Liver (tissue), 10 donors: ENCODE measurements at places on chromosomes 4 and X. TPM values are rescaled to one million over a fixed set of nuclear protein-coding genes. Genes with fewer than 3 reads are reported as not detected.

The JAKMIP1 gene
- 0.50 TPM for total RNA-seq

The F8A3 gene
- 5.4 TPM for total RNA-seq

DNA sequence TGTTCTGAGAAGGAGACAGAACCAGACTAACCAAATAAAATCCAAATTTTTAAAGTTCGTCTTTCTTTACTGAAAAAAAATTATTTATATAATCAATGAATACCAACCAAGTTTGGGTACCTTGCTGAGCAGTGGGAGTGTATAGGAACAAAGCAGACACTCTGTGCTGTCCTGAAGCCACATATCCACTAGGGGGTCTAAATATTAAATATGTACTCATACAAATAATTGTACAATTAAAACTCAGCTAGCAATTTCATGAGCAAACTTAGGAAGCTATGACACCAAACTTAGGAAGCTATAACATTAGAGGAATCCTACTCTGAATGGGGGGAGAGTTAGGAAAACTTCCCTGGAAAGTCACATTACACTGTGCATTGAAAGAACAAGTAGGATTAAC lies 582.0 kb upstream of the EPHA5 start:
- H3K27ac ChIP-seq, result no peak overlapping the region
- no peak for DNase-seq
- H3K4me1 ChIP-seq, result no peaks in the 10 kb centered on the region
- H3K36me3 ChIP-seq, result no peaks in the 10 kb centered on the region

GRCh38 chr4:3065551-3065950 lies 8.8 kb downstream of the HTT-AS start:
- H3K27me3 ChIP-seq, result no peaks in the 10 kb centered on the region
- H3K36me3 ChIP-seq, result no peaks in the 10 kb centered on the region
- no peak overlapping the region for H3K4me3 ChIP-seq

- no peaks in the 10 kb centered on the region for H3K4me1 ChIP-seq
- no peak overlapping the region for H3K4me3 ChIP-seq
- no peak for DNase-seq
- no peak overlapping the region for H3K27ac ChIP-seq
These were observed 47.8 kb downstream of the TMA16 start for GRCh38 chr4:163542275-163542674.

The SERPINA7 gene
- total RNA-seq, result 325 TPM

DNA sequence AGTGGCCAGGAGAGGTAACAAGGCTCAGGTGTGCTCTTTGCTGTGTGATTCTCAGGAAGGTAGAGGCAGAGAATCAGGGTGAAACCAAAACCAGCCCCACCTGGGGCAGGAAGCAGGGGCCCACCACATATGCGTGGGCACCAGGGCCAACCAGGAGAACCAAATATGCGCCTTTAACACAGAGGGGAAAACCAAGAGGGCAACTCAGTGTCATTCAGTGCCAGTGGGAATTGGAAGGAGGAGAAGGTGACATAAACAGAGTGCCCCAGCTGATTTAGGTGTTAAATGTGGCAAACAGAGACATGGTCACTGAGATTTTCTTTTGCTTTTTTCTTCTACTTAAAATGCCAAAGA lies 106.8 kb upstream of the MAMLD1 start:
- no peaks in the 10 kb centered on the region for H3K27me3 ChIP-seq
- no peak overlapping the region for H3K4me3 ChIP-seq
- no peaks in the 10 kb centered on the region for H3K4me1 ChIP-seq
- no peak overlapping the region for H3K27ac ChIP-seq
- DNase-seq, result no peak

GRCh38 chrX:153832728-153833127 lies 2.4 kb upstream of the PDZD4 start:
- H3K36me3 ChIP-seq, result no peaks in the 10 kb centered on the region
- no peak overlapping the region for H3K4me3 ChIP-seq
- H3K27me3 ChIP-seq, result peaks cover 4% of the 10 kb centered on the region

- H3K4me3 ChIP-seq, result no peak overlapping the region
- no peaks in the 10 kb centered on the region for H3K4me1 ChIP-seq
- DNase-seq, result no peak
- no peaks in the 10 kb centered on the region for H3K27me3 ChIP-seq
These were observed 187.9 kb downstream of the KDR start for GRCh38 chr4:54937501-54937900.

GRCh38 chr4:73730867-73731266 lies 9.5 kb upstream of the CXCL8 start:
- H3K36me3 ChIP-seq, result no peaks in the 10 kb centered on the region
- H3K27me3 ChIP-seq, result no peaks in the 10 kb centered on the region
- no peak for DNase-seq
- H3K27ac ChIP-seq, result peak overlapping the region; percentile 42

DNA sequence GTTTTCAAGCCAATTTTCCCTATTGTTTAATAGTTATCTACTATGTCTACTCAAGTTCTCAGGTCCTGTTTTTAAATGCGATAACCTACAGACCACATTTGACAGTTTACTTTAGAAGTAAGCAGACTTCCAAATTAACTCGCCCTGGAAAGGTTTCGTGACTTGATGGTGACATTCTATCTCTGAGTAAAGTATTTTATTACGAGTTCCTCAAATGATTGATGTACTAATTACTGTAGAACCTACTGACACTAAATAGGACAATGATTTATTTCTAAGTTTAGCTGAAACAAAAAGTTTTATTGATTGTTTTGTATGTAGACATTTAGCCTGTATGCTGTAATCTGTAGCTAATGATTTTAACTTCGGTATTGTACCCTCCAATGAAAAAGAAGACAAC lies 1.9 kb upstream of the PPBP start:
- no peak for DNase-seq
- no peak overlapping the region for H3K27ac ChIP-seq
- no peak overlapping the region for H3K4me3 ChIP-seq
- peaks cover 6% of the 10 kb centered on the region for H3K27me3 ChIP-seq

GRCh38 chr4:1592068-1592708 lies 91.9 kb downstream of the FAM53A start:
- H3K4me3 ChIP-seq, result no peak overlapping the region
- no peak for DNase-seq
- no peaks in the 10 kb centered on the region for H3K27me3 ChIP-seq
- no peaks in the 10 kb centered on the region for H3K36me3 ChIP-seq
- no peak overlapping the region for H3K27ac ChIP-seq

DNA sequence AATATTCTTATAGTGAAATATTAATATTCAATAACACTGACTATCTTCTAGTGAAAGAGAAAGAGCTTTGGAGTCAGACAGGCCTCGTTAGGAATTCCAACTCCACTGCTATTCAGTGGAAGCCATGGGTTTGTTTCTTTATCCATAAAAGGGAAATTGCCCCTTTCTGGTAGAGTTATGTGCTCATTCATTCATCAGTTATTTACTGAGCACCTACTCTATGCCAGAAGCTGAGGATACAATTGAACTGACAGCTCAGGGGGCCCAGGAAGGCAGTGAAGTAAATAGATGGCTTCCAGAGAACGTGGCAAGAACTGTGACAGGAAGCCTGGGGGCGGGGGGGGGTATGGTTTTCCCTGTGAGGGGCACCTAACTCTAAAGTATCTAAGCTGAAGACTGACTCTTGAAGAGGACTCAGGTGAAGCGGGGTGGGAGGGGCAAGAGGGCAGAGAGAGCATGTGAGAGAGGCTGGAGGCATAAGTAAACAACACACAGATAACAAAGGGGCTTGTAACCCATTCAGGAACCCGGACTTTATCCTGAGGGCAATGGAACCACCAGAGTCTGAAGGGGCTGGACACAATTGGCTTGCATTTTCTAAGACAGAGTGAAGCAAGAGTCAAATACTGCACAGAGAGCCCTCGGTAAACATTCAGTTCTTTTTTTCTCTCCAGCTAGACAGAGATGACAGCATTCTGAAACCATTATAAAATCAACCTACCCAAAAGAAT lies 20.3 kb downstream of the ANXA5 start:
- peaks cover 59% of the 10 kb centered on the region for H3K36me3 ChIP-seq
- no peak overlapping the region for H3K4me3 ChIP-seq
- no peak for DNase-seq
- no peak overlapping the region for H3K27ac ChIP-seq
- H3K27me3 ChIP-seq, result no peaks in the 10 kb centered on the region
- H3K4me1 ChIP-seq, result no peaks in the 10 kb centered on the region

GRCh38 chr4:4512282-4512681 lies 29.6 kb downstream of the STX18 start:
- no peak overlapping the region for H3K4me3 ChIP-seq
- DNase-seq, result no peak
- H3K27me3 ChIP-seq, result no peaks in the 10 kb centered on the region
- no peaks in the 10 kb centered on the region for H3K36me3 ChIP-seq
- H3K27ac ChIP-seq, result no peak overlapping the region

- no peak for DNase-seq
- no peaks in the 10 kb centered on the region for H3K36me3 ChIP-seq
- no peak overlapping the region for H3K4me3 ChIP-seq
- H3K4me1 ChIP-seq, result peaks cover 4% of the 10 kb centered on the region
These were observed 32.5 kb downstream of the MEPE start for GRCh38 chr4:87865288-87865687.

DNA sequence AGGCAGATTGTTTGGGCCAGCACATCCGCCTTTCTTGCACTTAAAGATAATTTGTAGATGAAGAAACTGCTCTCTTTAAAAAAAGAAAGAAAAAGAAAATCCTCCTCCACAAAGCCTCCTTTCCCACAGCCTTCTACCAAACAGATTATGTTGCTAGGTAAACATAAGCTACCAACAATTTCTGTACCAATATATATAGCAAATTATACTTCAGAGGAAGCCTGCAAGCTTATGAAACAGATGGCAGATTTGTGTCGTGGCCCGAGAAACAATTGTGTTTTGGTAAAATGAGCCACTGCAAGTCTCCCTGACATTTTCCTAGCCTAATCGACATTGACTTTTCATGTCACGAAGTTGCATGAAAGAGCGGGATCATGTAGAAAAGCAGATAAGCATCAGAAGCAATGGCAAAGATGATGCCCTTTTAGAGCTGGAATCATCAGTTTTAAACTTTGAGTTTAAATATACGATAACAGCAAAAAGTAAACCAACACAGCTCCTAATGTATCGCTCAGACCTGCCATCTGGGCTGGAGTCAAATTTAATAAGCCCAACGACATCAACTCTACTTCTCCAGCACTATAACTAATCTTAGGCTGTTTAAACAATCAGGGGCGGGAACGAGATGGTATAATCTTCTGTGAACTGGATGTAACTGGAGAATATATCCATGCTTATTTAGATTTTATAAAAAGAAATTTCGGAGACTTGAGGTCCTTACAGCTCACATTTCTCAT lies 94.9 kb upstream of the PLAC1 start:
- no peak for DNase-seq
- H3K4me3 ChIP-seq, result no peak overlapping the region
- no peak overlapping the region for H3K27ac ChIP-seq
- no peaks in the 10 kb centered on the region for H3K4me1 ChIP-seq
- H3K36me3 ChIP-seq, result no peaks in the 10 kb centered on the region

GRCh38 chr4:128916832-128917231 lies 107.3 kb downstream of the JADE1 start:
- no peaks in the 10 kb centered on the region for H3K4me1 ChIP-seq
- H3K27me3 ChIP-seq, result no peaks in the 10 kb centered on the region
- H3K36me3 ChIP-seq, result no peaks in the 10 kb centered on the region
- no peak overlapping the region for H3K27ac ChIP-seq

DNA sequence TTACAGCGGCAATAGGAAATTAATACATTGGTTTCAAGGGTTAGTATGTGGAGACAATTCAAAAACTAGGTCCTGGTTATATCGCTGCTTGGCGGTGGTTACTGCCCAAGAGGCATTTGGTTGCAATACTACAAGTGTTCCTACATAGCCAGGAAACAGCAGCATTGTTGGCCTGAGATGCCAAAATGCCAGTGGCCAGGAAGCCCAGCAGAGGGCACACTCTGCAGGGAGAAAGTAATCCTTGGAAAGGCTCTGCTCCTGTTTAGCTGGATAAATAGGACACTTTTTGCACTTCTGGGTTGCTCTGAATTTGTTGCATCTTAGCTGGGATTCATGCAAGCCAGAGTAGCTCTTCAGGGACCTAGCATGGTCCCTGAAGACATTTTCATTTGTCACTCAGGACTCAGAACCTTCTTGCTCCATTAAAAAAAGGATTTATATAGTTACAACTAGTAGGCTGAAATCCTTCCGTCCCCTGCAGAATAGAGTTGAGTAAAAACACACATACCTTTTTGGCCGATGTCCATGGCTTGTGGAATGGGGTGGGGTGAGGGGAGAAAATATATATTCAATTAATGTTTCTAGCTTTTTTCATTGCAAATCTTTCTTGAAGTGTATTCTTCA lies 8.1 kb upstream of the GPR119 start:
- H3K27ac ChIP-seq, result no peak overlapping the region
- peaks cover 3% of the 10 kb centered on the region for H3K27me3 ChIP-seq
- peak; percentile 33 for DNase-seq
- H3K4me3 ChIP-seq, result no peak overlapping the region
- no peaks in the 10 kb centered on the region for H3K36me3 ChIP-seq
- no peaks in the 10 kb centered on the region for H3K4me1 ChIP-seq

The MGARP gene
- 0.09 TPM for total RNA-seq
